NCI-H345 (cell line): ENCODE measurements at places on chromosomes 4 and X.

- DNase-seq: no peak
Observed at GRCh38 chr4:175444512-175444911, 367.6 kb downstream of the GPM6A start.

GRCh38 chr4:84648178-84648577, 65.3 kb downstream of the CDS1 start:
- no peak for DNase-seq

DNA sequence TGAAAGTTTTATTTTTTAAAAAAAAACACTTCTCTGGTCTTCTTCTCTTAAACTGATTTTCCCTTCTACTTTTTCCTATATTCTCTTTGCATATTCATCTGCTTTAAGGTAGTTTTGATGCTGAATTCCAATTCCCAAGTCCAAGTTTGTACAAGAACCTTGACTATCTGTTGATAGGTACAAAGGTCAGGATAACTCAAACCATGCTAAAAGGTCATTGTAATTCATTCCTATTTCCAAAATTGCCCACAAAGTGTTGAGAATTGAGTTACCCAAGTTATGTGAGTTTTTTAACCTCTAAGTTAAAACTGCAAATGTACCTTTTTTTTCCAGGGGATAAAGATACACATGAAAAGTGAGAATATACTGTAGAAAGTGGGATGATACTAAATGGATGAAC, 46.1 kb upstream of the TMEM192 start:
- DNase-seq: no peak

DNA sequence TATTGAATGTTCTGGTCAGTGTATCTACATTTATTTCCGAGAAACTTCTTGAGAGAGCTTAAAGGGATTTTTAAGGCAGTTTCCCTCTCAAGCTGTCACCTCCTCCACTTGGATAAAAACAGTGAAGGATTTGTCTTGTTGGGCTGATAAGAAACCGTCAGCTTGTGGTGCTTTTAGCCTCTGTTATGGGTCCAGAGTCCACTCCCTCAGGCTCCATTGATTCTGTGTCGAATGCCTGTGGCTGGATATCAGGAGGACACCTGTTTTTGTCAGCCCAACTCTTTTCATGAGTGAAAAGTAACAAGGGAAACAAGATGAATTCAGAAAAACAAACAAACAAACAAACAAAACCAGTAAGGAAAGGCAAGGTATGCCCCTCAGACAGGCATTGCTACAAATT, 12.4 kb downstream of the CLCN4 start:
- DNase-seq: no peak

- DNase-seq: no peak
Observed at GRCh38 chrX:9654929-9655328, 110.7 kb downstream of the GPR143 start.

GRCh38 chrX:136165406-136165805, 18.1 kb downstream of the FHL1 start:
- no peak for DNase-seq

DNA sequence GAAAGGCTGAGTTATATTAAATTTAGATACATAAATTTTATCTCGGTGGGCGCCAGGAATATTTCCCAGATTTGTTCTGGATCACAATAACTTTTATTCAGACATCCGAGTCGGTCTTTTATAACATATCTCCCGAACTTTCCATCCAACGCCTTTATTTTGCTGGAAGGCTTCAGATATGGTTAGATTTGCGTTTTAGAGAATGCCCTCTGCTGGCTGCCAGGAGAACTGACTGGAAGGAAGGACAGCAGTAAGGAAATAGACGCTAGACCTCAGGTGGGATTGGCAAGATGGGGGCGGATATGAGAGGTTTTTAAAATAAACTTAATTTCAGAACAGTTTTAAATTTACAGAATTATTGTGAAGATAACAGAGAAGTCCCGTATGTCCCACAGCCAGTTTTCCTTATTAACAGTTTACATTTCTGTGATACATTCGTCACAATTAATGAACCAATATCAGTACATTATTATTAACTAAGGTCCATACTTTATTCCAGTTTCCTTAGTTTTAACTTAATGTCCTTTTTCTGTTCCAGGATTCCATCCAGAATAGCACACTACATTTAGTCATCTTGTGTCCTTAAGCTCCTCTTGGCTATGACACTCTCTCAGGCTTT, 4.6 kb upstream of the KANTR start:
- peak; percentile 60 for DNase-seq

DNA sequence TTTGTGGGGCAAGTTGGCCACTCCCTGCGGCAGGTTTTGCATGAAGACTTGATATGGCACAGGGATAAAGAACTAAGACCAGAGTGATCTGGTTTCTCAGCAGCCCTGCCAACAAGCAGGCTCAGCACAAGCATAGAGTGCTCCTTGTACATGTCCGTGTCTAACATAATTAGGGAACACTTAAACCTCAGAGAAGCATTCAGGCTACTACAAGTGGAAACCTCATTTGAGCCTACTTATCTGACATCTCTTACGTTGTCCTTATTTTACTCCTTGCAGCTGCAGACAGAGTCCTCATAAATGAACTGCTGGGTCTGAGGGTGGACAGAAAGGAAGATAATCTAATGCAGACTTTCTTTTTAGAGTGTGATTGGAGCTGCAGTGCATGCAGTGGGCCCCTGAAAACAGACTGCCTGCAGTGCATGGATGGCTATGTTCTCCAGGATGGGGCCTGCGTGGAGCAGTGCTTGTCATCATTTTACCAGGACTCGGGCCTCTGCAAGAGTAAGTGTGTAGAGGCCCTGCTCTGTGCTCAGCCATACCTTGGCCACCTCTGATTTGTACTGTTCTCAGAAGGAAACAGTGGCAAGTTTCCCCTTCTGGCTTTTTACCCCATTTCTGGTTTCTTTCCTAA, 179.1 kb upstream of the ANXA3 start:
- DNase-seq: no peak

GRCh38 chr4:13515268-13515667, 29.0 kb downstream of the NKX3-2 start:
- DNase-seq: no peak

DNA sequence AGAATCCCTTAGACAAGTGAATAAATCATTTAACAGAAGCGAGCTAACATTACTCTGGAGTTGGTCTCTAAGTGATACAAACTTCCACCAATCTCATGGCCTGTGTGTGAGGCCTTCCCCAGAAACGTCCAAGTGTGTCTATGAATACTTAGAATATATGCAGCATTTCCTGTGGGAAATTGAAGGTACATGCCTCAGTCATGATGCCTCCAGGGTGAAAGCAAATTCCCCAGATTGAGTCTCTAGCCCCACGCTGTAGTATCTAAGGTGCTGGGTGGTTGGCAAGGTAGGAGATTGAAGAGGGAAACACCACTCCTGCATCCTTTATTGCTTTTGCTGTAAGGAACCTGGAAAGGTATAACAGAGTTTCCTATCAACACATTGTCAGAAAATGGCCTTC, 113.8 kb downstream of the IL13RA2 start:
- no peak for DNase-seq

DNA sequence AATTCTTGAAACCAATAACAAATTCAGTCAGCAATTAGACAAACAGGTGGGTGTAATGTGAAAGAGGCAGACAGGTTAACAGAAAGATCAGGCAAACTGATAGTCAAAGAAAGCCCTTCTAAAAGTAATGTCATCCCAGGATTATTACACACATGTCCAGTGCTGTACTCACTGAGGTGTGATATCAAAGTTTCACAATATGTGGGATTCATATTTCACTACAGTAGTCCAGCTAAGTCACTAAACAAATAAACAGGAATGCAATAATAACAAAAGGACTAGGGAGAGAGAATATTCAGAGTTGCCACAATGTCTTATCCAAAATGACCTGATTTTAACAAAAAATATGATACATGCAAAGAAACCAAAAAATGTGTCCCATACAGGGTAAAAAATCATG, 787.5 kb downstream of the FSTL5 start:
- no peak for DNase-seq

DNA sequence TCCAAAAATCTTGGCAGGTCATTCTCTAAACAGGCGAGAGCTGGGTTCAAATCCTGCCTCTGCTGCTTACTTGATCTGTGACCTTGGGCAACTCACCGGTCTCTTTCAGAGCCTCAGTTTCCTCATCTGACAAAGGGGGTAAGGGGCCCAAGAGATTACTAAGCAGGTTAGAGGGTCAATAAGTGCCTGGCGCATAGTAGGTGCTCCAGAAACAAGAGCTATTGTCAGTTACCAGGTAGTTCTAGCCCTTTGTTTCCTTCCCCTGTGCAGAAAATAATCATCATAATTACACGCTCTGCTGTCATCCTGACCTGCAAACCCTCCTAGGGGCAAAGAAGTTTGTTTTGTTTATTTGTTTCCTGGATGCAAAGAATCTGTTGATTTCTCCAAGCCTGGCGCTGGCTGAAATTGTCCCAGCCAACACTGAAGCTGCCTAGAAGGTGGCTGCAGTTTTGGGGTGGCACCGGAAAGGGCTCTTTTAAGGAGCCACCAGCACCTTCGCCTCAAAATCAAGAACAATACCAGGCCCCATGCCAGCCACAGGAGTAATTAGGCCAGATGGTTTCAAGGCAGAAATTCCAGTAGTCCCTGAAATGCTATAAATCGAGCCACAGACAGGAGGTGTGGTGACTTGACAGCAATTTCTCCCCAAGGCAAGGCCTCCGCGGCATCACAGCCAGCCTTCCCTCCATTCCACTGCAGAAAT, 10.2 kb upstream of the KIAA0232 start:
- DNase-seq: no peak

GRCh38 chr4:99625369-99625768, 32.3 kb downstream of the C4orf54 start:
- no peak for DNase-seq

- DNase-seq: no peak
Observed at GRCh38 chrX:153519569-153520286, 2.3 kb downstream of the ATP2B3 start.

GRCh38 chrX:153818571-153819383, 11.6 kb downstream of the PDZD4 start:
- peak; percentile 64 for DNase-seq

GRCh38 chrX:131783555-131784308, 239.4 kb upstream of the STK26 start:
- DNase-seq: peak; percentile 33

DNA sequence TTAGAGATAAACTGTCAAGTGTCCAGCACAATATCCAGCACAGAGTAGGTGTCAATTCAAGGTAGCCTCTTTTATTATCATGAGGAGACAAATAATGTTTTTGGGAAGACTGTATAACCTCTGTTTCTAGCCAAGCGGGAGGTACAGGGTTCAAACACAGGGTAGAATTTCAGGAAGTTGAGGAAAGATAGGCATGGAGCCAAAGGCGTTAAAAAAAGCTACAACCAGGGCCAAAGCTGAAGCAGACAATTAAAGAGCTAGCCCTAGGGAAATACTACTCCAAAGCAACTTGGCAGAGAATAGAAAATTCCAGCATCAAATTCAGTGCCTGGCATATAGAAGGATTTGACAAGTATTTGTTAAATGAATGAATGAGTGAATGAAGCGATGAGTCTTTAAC, 40.0 kb upstream of the CASK start:
- no peak for DNase-seq

DNA sequence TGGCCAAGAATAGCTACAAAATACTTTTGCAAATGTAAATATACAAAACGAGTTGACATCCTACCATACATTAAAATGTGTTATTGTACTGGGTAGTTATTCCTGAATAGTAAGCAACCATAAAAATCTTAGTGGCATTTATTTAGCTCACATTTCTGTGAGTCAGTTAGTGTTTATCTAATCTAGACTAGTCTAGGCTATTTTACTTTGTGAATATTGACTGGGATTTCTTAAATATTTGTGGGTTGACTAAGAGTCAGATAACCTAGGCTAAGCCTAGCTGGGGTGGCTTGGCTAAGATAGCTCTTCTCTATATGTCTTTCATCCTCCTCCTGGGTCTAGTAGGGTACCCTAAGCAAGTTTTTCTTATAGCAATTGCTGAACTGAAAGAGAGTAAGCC, 543.8 kb upstream of the DIAPH2 start:
- no peak for DNase-seq

- DNase-seq: peak; percentile 24
Observed at GRCh38 chrX:111869639-111870034, 6.3 kb upstream of the TRPC5OS start.
